ENCODE measurements at places on chromosomes 16 and 17.

DNA sequence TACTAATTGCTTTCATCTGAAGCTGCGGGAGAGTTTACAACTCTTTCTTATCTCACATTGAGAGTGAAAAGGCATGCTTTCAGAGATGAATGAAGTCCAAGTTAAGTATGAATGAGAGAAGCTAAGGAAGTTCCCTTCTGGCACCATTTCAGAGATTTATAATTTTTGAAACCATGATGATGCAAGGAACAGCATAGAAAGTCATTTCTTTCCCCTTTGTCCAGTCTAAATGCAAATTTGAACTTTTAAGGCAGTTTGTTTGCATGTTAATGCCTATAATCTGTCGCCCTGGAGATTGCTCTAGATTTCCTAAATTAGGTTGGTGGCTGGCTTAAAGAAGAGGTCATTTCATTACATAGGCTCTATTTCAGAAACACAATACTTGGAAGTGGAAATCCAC, 594.8 kb upstream of the GOT2 start:
- no peak for DNase-seq

DNA sequence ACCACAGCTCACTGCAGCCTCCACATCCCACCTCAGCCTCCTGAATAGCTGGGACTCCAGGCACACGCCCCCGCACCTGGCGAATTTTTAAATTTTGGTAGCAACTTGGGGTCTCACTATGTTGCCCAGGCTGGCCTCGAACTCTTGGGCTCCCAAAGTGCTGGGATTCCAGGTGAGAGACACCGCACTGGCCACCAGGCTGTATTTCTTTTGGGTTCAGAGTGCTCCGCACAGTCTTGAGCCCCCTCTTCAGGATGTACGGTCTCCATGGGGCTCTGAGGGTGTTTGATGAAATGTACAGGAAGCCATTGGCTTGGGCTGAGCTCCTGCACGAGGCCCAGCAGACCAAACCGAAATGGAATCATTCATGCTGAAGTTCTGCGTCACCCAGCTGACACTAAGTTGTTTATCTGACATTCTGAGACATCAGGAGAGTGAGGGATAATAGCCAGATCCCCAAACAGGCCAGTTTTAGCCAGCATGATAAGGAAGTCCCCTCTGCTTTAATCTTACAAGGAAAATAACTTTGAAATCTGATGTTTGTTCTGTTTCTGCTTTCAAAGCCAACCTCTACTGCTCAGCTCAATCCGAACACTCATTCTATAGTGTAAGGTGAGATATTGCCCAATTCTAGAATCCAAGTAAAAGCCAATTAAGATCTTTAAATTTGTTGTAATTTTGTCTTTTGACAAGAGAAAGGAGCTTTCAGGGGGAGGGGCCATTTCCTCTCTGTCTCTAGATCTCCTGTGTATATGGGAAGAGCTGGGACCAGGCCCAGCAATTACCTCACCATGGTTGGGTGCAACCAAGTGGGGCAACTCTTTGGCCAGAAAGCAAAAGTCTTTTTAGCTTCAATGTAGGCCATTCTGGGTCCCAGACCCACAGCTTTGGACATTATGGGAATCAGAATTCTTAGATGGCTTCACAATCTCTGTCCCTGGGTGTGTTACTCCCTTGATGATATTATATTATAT, 23.7 kb downstream of the GPR142 start:
- no peak for DNase-seq

DNA sequence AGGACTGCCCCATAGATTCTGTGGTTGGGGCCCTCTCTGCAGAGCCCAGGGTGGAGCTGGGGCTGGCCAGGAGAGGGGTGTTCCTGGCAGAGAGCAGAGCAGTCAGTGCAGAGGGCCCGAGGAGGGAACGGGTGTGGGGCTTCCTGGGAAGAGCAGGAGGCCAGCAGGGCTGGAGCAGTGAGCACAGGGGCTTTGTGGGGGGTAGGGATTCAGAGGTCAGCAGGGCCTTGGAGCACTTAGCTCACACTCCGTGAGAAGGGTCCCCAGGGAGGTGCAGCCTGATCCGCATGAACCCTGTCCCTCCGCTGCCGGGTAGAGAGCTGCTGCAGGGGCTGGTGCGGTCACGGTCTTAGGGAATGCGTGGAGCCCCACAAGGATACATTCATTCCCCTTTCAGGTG, 113.0 kb upstream of the CIBAR2 start:
- no peak for DNase-seq

GRCh38 chr17:38329284-38329683, 14.5 kb downstream of the GPR179 start:
- no peak for DNase-seq

DNA sequence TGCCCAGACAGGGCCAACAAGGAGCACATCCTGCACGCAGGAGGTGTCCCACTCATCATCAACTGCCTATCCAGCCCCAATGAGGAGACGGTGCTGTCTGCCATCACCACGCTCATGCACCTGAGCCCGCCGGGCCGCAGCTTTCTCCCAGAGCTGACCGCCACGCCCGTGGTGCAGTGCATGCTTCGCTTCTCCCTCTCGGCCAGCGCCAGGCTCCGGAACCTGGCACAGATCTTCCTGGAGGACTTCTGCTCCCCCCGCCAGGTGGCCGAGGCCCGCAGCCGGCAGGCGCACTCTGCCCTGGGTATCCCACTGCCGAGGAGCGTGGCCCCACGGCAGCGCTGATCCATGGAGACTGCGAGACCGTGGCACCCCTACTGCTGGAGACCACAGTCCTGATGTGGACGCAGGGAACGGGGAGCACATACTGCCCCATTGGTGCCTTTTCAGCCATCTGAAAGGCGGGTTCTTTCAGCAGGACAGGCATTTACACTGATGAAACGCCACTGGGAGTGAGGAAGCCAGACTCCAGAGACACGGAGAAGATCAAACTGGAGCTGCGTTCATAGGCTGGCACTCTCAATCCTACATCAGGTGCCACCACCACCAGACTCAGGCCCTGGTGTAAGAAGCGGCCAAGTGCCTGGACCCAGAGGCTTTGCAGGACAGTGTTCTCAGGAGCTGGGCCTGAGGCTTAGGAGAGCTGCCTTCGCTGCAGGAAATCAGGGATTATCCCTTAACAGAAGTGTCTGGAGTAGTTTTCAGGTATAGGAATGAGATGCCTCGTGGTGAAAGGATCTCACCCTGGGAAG, 2.6 kb downstream of the NT5C start:
- no peak for DNase-seq

DNA sequence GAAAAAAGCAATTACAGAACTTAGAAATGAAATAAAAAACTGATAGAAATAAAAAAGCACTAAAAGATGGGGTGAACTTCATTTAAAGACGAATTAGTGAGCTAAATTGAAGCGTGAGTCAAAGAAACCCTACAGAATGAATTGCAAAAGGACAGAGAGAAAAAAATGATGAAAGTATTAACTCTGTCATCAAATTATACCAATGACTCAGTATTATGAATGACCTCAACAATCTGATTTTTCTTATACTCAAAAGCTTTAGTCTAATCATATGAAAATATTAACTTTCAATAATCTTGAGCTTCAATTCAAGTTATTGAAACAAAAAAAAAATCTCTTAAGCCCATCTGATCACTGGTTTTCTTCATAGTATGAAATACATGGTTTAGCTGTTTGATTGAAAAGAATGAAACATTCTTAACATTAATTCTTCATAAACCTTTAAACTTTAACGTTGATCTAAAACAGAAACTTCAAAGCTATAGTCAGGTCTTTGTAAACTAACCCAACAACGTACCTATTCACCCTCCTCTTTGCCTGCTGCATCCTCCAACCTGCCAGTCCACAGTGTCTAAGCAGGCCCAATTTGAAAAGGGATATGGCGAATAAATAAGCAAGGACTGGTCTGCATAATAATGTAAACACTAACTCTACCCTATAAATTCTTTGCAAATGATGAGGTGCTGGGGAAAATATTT, 6.6 kb downstream of the ABCA5 start:
- DNase-seq: no peak

- DNase-seq: no peak
Observed at GRCh38 chr17:32464374-32464773, 20.1 kb downstream of the PSMD11 start.

DNA sequence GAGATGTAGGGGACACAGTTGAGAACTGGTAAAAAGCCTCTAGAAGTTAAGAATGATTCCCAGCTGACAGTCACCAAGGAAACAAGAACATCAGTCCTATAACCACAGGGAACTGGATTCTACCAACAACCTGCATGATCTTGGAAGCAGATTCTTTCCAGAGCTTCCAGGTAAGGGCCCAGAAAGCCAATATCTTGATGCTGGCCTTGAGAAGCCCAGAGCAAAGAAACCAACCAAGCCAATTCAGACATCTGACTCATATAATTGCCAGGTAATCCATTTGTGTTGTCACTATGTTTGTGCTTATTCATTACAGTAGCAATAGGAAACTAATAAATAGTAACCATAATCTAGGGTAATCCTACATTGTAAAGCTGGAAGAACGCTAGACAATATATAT, 81.6 kb downstream of the CACNG1 start:
- no peak for DNase-seq

DNA sequence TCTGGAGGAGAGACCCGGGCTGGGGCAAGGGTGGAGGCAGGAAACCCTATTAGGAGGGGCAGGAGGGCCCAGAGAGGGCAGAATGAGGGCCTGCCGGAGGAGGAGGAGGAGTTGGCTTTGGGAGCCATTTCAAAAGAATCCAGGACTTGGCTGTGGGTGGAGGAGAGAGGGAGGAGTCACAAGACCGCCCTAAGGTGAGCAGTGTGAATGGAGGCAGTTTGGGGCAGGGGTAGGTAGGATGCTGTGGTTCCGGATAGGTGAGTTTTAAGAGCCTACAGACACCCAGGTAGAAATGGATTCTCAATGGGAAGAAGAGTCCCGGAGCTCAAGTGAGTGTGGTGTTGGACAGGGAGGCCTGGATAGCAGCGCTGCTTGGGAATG, 80.3 kb downstream of the ARHGAP23 start:
- DNase-seq: no peak

- DNase-seq: no peak
Observed at GRCh38 chr17:50027881-50028735, 27.8 kb upstream of the ITGA3 start.

DNA sequence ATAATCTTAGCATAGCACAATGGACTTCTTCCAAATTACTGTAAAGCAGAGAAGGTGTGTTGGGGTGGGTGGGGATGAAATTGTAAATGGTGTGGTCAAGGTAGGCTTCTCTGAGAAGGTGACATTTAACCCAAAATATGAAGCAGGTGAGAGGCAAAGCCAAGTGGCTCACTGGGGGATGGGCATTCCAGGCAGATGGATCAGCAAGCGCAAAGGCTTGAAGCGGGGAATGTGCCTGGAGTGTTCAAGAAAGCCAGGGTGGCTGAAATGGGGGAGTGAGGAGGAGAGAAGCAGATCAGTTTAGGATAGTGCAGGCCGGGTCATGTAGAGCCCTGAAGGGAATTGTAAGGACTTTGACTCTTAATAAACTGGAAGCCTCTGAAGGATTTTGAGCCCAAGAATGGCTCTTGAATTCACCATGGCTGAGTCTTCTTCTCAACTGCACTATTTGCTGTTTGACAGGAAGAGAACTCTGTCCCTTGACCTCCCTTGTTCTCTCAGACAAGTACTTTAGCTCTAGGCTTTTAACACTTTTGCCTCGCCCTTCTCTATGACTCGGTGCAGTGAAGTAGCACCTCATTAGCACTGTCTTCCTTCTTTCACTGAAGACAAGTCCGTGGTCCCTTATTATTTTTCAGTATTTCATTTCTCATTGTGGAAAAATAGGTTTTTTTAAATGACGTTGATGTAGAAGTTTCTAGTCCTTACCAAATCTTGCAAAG, 14.7 kb downstream of the CACNG3 start:
- DNase-seq: no peak

- DNase-seq: no peak
Observed at GRCh38 chr17:57567251-57567650, 177.8 kb downstream of the CCDC182 start.

GRCh38 chr16:48001324-48001895, 154.4 kb downstream of the ABCC12 start:
- no peak for DNase-seq

GRCh38 chr17:50841277-50841948, 6.0 kb downstream of the WFIKKN2 start:
- no peak for DNase-seq

DNA sequence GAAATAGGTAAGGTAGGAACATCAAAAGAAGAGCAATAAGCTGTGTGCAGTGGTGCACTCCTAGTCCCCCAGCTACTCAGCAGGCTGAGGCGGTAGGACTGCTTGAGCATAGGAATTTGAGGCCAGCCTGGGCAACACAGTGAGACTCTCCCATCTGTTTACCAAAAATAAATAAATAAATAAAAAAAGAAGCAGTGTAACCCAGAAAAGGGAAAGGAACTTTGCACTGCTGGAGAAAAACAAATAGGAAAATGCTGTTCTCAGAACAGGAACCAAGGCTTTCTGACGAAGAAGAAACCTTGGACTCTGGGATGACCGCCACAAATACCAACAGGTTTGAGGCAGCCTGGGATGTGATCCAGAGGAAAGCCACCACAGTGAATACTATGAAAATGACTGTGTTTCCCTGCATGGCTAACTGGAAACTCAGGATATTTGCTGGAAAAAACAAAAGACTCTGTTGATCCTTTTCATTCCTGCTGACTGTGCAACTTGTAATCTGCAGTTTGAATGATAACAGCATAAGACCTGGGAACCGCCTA, 41.2 kb downstream of the TTC19 start:
- DNase-seq: no peak

DNA sequence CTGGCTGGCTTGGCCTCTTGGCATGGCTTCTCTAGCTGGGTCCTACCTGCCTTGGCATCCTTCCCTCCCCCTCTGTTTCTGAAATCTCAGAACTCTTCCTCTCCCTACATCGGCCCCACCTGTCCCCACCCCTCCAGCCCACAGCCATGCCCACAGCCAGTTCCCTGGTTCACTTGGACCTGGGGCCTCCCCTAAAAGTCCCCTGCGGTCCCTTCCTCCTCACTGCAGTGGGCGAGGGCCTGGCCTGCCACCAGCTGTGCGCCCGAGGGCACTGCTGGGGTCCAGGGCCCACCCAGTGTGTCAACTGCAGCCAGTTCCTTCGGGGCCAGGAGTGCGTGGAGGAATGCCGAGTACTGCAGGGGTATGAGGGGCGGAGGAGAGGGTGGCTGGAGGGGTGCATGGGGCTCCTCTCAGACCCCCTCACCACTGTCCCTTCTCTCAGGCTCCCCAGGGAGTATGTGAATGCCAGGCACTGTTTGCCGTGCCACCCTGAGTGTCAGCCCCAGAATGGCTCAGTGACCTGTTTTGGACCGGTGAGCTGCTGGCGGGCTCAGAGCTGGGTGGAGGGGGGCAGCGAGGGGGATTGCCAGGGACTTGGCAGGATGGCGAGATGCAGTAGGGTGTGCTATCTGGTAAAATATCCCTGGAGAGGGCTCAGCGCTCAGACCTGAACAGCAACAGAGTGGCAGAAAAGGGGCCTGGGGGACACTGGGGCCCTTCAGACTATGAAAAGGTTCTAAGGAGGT, 14.1 kb downstream of the MIEN1 start:
- no peak for DNase-seq

DNA sequence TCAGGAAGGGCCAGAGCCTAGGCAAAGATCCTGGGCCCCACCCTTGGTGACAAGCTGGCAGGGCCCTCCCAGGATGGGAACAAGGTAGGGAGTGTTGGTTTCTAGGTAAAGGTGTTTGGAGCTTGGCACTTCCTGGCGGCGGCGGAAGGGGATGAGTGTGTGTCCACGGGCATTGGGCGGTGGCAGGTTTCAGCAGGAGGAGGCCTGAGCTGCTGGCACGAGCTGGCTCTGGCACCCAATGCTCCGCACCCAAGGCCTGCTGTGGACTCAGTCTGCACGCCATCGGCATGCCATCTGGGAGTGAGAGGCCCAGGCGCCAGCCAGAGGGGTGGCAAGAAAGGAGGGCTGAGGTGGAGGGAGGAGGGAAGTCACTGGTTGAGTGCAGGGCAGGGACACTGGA, 46.9 kb upstream of the TAC4 start:
- DNase-seq: no peak

- no peak for DNase-seq
Observed at GRCh38 chr17:76381633-76382350, 2.6 kb upstream of the SPHK1 start.
